ENCODE measurements at places on chromosomes 12 and 14.

GRCh38 chr12:121085506-121086353 lies 46.7 kb upstream of the OASL start:
- no peak for DNase-seq

GRCh38 chr14:75514673-75515628 lies 7.3 kb upstream of the BATF start:
- DNase-seq = peak; percentile 24

- no peak for DNase-seq
Measured at GRCh38 chr14:96086032-96086431, 46.9 kb downstream of the C14orf132 start.

DNA sequence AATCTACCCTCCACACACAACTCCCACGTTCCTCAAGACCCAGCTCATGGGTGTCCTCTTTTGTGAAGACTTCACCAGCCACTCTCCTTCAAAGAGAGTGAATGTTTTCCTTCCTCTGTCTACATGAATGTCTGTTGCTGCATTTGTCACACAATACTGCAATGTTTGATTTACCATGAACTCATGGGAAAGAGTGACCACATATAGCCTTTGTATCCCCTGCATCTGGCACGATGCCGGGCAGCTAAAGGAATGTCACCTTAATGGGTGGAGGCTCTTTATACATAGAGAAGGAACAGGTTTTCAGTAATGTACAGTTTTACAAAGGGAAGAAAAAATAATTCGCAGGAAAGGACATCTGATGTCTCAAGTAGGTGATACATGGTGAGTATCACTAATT lies 12.1 kb upstream of the BCDIN3D start:
- DNase-seq = no peak

DNA sequence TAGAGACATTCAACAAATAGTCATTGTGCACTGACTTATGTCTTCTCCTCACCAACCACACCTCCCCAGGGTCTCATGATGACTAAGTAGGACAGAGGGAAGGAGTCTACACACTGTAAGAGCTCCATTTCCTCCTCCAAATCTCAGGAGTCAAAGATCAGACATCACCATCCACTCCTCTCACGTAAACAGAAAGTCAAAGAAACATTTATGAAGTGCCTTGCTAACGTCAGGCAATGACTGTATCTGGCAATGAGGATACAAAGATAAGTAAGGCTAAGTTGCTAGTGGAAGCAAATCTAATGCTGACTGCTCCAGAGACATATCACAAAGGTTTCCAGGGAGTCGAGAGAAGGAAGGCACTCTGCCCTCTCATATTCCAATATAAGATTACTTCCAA lies 88.9 kb downstream of the SLC2A13 start:
- DNase-seq = no peak

DNA sequence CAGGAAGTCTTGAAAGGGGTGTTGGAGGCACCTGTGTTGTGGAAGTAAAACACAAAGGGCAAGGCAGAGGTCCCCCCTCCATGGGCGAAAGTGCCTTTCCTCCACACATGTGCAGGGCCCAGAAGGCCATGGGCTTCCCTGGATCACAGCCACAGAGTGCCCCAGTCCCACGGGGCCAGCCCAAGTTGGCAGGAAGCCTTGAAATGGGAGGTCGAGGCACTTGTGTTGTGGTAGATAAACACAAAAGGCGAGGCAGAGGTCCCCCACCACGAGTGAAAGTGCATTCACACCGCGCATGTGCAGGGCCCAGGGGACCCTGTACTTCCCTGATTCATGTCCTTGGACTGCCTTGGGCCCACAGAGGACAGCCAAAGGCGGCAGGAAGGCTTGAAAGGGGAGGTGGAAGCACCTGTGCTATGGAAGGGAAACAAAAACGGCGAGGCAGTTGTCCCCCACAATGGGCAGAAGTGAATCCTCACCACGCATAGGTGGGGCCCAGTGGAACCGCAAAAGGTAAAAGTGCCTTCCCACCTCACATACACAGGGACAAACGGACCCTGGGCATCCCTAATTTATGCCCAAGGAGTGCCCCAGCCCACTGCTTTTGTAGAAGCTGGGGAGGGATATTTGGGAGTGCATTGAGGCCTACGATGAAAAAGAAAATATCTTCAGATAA lies 585.4 kb downstream of the ALG10 start:
- DNase-seq = no peak
